ENCODE measurements at places on chromosomes 13 and 19.

DNA sequence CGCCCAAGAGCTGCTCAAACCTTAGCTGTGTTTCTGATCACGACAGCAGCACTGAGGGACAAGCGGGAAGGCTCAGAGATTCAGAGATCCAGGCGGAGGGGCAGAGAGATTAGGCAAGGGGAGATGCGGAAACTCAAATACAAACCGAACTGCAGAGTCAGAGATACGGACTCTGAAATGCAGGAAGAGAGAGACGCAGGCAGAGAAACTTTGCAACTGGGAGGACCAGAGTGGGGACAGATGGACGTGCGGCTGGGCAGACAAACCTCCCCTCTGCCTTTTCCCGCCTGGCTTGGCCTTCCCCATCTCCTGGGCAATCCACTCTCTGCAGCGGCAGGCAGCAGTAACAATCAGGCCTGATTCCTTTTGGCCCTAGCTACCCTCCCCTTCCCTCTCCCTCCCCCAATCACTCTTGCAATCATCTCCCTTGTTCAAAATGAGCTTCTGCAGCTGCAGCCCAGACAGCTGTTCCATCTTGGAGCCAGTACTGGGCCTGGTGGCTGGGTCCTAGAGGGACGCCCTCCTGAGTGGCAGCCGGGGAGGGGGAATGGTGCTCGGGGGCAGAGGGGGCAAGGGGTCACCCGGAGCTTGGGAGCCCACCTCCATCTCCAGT, 29.7 kb downstream of the OLFM2 start:
- no peak for DNase-seq

DNA sequence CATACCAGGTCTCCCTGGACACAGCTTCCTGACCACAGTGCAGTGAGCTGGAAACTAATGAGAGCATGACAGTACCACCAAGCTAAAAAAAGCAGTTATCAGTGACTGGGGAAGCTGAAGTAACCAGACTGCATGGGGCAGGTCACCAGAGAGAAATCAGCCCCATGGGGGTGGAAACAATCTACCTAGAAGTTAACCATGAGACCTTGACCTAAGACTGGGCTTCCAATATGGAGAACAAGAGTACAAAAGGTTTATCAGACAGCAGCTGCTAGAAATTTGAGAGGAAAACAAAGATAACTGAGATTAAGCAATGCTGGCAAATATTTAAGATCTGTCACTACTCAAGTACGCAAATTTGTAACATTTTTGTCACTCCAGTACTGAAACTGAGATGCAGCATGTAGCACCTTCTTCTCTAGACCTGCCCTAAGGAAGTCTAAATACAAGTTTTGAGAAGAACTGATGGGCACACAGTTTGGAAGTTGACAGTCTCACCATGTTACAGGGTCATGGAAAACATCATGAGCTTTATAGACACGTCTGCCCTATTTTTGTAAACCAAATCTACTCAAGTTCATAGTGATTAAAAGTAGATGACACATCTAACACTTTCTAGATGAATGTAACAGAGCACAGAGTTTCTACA, 2641.8 kb upstream of the PCDH20 start:
- no peak for DNase-seq

DNA sequence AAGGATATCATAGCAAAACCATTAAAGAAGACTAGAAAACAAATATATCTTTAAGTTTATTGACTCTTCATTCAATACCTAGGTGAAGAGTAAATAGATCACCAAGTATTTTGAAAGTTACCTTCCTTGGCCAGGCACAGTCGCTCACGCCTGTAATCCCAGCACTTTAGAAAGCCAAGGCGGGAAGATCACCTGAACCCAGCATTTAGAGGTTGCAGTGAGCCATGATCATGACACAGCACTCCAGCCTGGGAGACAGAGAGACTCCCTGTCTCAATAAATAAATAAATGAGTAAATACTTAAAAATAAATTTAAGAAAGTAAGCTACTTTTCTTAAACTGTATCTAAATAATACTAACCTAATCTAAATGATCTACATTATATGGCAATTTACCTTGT, 8.9 kb upstream of the WBP4 start:
- no peak for DNase-seq

DNA sequence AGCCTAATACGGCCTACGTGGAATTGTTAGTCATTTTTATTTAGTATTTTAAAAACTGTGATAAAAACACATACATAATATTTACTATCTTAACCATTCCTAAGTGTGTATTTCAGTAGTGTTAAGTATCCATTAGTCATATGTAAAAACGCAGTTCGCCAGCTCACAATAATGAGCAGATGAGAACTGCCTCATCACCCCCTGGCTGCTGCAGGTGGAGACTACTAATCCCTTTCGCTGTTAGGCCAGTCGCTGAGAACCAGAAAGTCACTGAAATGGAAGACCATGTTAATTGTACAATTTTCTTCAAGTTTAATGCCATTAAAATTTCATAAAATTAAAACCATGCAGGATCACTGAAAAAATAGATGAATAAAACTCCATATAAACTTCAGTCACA, 1.6 kb downstream of the ESD start:
- DNase-seq = no peak

DNA sequence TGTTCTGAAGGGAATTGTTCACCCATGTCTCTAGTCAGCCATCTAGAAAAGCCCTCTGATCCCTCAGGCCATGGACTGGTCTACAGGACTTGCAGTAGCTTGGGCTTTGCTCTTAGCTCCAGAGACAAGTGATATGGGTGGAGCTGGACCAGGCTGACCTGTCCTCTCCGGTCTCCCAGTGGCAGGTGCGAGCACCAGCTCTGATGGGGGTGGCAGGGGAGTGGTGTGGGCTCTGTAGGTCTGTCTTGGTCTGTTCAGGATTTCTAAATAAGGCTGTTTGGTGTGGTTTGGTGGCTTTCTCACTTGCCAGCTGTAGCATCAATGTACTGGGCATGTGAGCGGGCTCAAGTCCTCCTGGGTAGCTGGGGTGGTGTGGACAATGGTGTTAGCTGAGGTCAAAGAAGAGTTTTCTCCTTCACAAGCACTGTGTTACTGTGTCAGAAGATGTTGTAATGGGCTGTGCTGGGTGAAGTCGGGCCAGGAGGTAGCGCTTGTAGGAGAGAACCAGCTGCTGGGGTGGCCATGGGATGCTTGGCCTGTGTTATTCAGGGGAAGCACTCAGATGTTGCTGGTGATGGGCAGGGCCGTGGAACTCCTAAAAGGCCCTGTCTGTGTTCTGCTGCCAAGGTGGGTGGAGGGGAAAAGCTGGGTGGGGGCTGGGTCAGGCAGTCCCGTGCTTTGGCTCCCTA, 16.9 kb downstream of the GPC6 start:
- no peak for DNase-seq

DNA sequence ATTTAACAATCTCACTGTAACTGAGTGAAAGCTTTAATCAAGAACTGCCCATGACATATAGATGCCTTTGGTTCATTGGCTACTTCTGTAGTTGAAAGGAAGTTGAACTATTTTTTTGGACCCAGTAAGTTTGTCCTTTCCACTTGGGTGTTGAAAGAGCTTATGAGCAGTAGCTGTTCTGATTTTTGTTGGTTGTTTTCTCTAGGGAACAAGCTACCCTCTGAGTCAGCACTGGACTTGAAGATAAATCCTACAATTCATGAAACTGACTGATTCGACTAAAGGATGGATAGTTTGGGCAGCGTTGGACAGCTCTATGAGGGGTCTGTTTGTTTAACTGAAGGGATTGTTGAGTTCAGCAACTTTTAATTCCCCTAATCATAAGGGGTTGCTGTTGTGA, 101.0 kb downstream of the PAN3 start:
- peak; percentile 92 for DNase-seq

- no peak for DNase-seq
These were observed 3.3 kb upstream of the AURKC start for GRCh38 chr19:57227502-57227901.

DNA sequence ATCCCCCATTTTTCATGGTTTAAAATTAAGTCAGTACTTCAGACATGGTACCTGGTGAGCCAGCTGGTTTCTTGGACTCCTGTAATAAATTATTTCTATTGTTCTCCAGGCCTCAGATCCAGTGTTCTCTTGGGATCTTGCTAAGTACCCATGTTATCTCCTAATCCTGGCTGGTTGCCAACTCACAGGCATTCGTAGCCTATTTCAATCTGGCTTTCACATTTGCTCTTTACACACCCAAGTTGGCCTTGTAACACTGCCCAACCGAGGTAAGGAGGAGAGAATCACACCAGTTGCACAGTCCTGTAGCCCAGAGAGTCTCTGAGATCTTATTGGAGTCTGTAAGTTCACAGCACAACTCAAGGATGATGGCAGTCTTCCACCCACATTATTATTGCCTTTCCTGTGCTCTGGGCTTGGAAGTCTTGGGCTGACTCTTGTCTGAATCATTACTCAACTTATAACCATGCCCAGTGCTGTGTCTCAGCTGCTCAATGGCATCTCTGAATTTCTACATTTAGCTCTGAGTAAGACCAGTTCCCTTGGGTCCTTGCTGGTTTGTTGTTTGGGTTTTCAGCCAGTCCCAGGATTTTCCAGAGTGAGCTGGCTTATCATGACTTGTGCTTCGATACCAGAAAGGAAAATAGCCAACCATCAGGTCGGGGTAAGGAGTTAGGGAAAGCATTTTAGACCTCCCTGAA, 76.6 kb upstream of the KLF12 start:
- peak; percentile 100 for DNase-seq

DNA sequence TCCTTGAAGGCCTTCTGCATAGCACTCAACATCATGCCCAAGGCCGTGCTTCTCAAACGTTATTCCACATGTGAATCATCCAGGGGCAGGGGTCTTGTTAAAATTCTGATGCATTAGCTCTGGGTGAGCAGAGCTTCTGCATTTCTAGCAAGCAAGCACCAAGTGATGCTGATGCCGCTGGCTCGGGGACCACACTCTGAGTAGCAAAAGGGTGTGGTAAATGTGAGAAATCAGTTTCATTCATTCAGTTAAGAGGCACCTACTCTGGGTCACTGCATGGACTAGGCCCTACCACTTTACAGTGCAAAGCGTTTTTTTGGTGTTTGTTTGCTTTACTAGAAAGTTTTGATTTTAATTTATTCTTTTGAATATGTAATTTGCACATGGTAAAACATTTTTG, 7.2 kb downstream of the KRTDAP start:
- DNase-seq = no peak

Measured in cardiac fibroblast (primary cell).